NCI-H1417 treated with DMSO at 0.1 percent for 48 hours (cell line): ENCODE measurements at places on chromosomes 16 and 17.

- DNase-seq: no peak
These were observed 29.5 kb upstream of the CRISPLD2 start for GRCh38 chr16:84790301-84790700.

DNA sequence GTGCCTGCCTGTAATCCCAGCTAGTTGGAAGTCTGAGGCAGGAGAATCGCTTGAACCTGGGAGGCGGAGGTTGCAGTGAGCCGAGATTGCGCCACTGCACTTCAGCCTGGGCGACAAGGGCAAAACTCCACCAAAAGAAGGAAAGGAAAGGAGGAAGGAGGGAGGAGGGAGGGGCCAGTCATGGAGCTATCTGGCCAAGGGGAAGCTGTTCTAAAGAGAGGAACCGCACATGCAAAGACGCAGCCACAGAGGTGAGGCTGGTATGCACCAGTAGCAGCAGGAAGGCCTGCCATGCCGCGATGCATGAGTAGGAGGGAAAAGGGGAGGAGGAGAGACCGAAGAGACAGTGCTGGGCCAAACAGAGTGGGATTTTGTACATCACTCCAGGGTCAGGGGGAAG is 35.9 kb downstream of the HSBP1 start:
- DNase-seq: no peak

DNA sequence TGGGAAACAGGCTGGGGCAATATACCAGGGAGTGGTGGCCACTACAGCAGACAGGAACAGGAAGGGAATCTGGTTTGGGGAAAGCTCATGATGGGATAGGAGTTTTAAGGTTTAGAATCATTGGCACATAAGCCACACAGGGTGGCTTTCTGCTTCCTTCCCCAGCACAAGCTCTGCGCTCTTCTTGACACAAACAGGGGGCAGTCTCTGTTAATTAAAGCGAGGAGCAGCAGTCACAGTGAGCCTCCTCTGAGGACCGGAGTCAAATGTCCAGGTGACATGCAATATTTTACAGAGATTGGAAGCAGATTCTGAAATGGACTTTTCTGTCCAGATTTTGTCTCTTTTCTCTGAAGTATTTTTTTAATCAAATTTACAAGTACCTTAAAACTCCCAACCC is 2.8 kb upstream of the SHISA9 start:
- no peak for DNase-seq

GRCh38 chr17:58325289-58325726 is 3.3 kb downstream of the TSPOAP1 start:
- no peak for DNase-seq

- DNase-seq: no peak
These were observed 19.1 kb downstream of the WIPI1 start for GRCh38 chr17:68437979-68438822.

GRCh38 chr16:6016530-6017184 is 919.1 kb upstream of the EEF2KMT start:
- DNase-seq: no peak

- no peak for DNase-seq
These were observed 132.6 kb upstream of the CACNG5 start for GRCh38 chr17:66702106-66702936.
